Endodermal cell (in vitro differentiated cells): ENCODE measurements at places on chromosomes 5 and 9. TPM values are rescaled to one million over a fixed set of nuclear protein-coding genes. Genes with fewer than 3 reads are reported as not detected.

- peak; percentile 91 for DNase-seq
Measured at GRCh38 chr5:66494437-66494836, 101.8 kb upstream of the MAST4 start.

GRCh38 chr5:53333160-53333559, 147.3 kb upstream of the FST start:
- no peak for DNase-seq

- DNase-seq, result no peak
Measured at GRCh38 chr9:2261421-2262103, 246.4 kb downstream of the SMARCA2 start.

GRCh38 chr5:23352446-23352845, 155.0 kb upstream of the PRDM9 start:
- DNase-seq, result peak; percentile 80

DNA sequence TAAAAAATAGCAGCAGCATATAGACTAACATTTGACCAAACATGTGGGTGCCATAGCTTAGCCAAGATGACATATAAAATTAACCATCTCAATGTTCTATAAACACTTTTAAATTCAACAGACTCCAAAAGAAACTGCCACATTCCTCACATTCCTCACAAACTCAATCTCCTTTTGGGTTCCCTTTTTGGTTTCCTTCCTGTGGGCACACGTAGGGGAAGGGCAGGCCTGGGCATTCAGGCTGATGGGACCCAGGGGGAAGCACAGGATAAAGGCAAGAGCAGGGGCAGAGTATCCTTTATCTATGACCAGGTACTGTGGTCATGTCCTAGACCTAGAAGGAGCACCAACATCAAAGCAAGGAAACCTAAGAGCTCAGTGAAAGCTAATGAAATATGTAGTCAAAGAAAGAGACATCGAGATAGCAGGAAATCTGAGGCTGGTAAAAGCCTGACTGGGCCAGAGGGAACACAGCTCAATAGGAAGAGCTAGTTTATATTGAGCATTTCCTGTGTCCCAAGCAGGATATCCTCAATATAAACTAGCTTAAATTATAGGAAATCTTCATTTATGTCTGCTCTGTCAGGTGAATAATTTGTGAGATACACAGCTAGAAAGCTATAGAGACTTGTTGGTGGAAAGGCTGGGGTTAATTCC, 13.6 kb upstream of the ERAP1 start:
- peak; percentile 56 for DNase-seq

DNA sequence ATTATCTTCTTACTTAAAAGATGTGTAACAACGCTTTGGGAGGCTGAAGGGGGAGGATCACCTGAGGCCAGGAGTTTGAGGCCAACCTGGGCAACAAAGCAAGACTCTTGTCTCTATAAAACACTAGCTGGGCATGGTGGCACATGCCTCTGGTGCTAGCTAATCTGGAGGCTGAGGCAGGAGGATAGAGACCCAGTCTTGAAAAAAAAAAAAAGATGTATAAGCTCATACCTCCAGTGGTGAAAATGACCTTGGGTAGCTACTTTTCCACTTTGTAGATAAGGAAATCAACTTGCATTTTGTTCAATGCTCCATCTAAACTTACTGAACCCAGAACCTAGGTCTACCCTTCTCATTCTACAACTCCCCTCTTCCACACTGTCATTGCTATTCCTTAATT, 16.6 kb downstream of the ARRDC3 start:
- no peak for DNase-seq

DNA sequence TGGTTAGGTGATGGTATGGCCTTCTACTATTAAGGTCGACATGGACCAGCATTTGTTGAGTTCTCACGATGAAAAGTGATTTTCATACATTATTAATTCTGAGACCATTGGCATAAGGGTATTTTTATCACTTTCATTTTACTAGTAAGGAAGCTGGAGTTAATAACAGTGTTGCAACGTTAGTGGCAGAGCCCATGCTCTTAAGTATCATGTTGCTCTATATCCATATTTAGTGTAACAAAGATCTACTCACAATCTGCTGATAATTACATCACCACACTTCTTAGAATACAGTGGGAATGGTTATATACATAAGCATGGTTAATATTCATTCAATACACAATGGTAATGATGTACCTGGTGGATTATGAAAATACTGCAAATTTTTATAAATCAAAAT, 81.9 kb downstream of the PRR16 start:
- DNase-seq, result no peak

DNA sequence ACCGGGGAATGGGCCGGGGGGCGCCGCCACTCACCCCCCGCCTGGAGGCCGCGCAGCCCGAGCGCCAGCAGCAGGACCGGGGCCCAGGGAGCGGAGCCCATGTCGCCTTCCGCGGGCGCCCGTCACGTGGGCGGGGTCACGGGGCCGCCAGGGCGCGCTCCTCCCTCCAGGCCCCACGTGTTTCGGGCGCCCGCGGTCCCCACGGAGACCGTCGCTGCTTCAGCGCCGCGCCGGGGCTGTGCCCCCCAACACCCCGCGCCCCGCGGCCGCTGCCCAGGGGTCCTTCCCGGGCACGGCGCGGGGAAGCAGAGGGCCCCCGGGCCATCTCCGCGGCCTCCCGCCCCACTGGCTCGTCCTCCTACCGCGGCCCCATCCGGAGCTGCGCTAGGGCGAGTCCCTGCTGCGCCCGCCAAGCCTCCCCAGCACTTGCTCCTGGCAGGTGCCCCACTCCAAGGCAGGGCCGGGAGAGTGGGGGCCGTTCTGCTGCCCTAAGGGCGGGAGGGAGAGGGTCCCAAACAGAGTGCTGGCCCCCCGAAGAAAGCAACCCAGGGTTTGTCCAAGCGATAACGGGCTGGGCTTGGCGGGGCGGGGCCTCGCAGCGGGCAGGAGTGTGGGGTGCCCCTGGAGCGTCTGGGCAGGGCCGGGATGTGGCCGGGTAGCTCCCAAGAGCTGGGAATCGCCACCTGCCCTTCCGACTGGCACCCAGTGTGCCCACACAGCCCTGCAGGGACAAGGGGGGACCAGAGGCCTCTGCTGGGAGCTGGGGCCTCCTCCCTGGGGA, at the start of gene DPP7:
Gene DPP7, minus strand, starts transcription at position 121 of the 781 bp plus-strand sequence. Its CDS starts 20 bp downstream, at position 101.
- DNase-seq, result peak; percentile 68

GRCh38 chr5:157447201-157447637, 12.8 kb upstream of the NIPAL4 start:
- DNase-seq, result no peak

Gene FOXD4L5
- total RNA-seq, result 0.15 TPM in 1 of 3 replicates, not detected in the others

Gene GABRP
- total RNA-seq, result 1.1 TPM in 2 replicates

Gene CDC25C
- total RNA-seq, result 16.9 to 30.6 TPM (median 26.9 TPM) in 3 replicates

Gene AGPAT2
- total RNA-seq, result 39.8 and 41.8 TPM in 2 replicates

Gene SPINK5
- 9.3 and 12.4 TPM in 2 replicates for total RNA-seq
